Non-pigmented ciliary epithelial cell (primary cell): ENCODE measurements at places on chromosomes 3 and 15.

GRCh38 chr15:45343258-45343860 is 35.0 kb downstream of the GATM start:
- no peak for DNase-seq

- DNase-seq: no peak
Observed at GRCh38 chr3:195729476-195730251, 8.9 kb downstream of the MUC20 start.

GRCh38 chr3:172383306-172383796 is 64.9 kb downstream of the GHSR start:
- no peak for DNase-seq

DNA sequence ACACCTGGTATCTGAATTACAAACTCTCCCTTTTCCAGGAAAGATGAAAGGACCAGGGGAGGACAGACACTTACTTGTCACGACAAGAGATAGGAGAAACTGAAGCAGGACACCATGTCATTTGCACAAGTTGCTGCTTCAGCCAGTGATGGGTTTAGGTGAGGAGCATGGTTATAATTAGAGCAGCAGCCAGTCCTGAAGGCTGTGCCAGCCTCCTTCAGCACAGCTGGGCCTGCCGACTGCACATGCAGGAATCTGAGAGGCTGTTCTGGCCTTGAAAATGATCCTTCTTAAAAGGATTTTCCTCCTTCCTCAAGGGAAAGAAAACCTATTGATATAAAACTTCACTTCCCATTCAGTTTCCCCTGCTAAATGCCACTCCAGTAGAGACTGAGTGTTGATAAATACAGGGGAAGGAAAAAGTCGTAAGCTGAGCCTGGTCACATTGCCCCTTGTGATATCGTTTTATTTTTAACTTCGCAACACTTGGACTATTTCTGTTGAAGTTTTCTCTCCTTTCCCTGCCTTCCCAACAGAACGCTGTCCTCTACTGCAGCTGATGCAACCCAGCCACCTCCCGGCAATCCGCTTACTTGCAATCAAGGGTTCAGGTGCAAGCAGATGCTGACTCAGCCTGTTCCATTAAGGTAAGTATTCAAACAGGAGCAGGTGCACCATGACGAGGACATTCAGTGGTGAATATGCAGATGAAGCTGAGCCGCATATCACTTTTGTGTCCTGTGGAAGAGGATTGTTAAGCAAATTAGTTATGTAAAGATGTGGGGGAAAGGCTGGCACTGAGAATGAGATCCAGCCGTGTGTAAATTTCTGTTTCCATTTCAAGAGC is at the start of gene FBXO40:
TSS of gene FBXO40 (plus strand) at position 524 of the 847 bp plus-strand sequence. CDS start 27,197 bp downstream, outside the sequence.
- no peak for DNase-seq

GRCh38 chr15:76172782-76173181 is 113.0 kb downstream of the TMEM266 start:
- DNase-seq: no peak

- no peak for DNase-seq
Observed at GRCh38 chr15:85889956-85890619, 95.4 kb upstream of the KLHL25 start.

DNA sequence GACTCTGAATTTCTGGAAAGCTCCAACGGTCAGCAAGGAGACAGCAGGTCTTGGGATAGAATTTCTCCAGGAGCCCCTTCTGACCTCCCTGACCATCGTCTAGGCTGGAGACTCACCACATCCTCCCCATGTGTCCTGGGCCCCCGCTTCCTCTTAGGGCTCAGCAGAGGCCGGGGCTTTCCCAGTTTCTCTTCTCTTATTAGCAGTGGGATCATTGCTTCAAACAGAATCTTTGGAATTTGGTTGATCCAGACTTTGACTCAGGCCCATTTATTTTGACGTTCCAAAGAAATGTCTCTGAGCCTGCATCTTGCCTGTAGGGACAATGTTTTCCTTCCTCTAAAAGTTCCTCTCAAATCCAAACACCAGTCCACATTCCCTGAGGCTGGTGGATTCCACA is 38.4 kb upstream of the SLC6A6 start:
- DNase-seq: no peak

DNA sequence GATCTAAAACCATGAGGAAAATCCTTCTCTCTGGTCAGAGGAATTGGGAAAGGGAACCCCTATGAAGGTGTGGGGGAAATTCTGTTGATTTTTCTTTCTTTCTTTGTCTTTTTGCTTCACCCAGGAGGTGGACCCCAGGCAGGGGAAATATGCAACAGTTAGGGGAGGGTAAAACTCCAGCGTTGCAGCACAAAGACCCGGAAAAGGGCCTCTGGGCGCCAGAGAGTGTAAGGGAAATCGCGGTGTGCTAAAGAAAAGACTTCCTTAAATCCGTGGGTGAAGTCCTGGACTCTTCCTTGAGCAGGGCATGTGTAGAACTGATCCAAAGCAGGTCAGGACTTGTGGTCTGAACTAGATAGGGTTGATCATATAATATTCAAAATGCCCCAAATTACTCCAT is 11.1 kb upstream of the TBC1D21 start:
- no peak for DNase-seq

GRCh38 chr3:193499136-193499770 is 55.4 kb downstream of the ATP13A4 start:
- no peak for DNase-seq

DNA sequence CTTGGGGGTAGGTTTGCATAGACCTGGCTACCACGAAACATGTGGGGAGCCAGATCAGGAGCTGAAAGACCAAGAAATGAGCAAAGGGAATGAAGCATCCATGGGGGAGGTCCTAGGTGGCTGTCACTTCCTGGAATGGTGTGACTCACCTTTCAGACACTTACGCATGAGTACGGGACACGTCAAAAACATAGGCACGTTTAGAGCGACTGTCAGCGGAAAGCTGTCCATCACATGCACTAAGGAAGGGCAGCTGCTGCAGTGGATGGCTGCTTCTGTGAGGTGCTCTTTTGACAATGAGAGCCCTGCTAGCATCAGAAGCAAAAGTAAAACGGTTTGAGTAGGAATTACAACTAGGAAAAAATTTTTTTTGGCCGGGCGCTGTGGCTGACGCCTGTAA is 244.6 kb upstream of the CCDC54 start:
- no peak for DNase-seq

DNA sequence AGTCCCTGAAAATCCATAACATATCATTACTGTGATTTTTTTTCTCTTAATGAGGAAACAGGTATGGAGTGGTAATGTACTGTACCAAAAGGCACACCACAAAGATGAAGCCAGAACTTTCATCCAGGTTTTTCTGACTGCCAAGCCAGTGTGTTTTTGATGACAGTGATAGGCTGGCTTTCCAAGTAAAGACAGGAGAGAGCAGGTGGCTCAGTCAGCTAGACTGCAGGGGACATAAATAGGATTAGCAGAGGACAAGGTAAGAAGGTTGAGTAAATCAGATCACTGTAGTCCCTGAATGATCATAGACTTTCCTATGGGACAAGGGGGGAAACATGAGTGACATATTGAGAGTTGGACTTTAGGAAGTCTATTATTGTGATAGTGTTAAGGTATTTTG is 127.9 kb downstream of the GADL1 start:
- no peak for DNase-seq

DNA sequence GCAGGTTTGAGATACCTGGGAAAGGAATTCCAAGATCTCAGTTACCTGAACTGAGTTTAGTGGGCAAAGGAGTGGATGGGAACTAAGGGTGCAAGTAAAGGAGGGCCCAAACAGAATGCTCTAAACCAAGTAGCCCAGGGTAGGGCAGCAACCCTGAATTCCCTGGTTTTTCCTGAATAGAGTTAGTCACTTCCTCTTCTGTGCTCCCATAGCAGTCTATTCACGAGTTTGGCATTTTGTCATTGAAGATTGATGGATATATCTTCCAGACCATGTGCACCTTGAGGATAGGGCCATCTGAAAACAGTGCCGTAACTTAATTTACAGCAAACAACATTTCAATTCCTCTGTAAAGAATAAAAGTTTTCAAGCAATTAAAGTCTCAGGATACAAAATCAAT is 18.5 kb upstream of the PTX3 start:
- DNase-seq: no peak

- DNase-seq: no peak
Observed at GRCh38 chr15:38690719-38691332, 126.2 kb upstream of the RASGRP1 start.

DNA sequence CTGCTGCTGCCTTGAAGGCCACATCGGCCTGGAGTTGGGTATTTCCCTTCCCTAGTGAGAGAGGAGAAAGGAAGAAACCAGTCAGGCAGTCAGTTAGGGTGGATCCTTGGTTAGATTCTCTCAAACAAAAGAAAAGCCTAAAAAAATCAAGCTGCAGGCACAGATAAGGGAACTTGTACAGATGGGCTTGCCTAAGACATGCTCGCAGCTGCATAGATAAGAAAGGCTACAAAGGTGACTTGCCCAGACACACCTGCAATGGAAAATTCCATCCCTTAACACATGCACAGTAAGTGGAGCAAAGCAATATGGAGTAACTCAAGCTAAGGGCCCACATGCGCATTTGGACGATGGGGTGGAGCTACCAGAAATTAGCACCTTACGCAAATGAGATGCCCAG is 199.7 kb upstream of the ARPP21 start:
- DNase-seq: no peak
